ENCODE measurements at places on chromosomes 12 and 14.

DNA sequence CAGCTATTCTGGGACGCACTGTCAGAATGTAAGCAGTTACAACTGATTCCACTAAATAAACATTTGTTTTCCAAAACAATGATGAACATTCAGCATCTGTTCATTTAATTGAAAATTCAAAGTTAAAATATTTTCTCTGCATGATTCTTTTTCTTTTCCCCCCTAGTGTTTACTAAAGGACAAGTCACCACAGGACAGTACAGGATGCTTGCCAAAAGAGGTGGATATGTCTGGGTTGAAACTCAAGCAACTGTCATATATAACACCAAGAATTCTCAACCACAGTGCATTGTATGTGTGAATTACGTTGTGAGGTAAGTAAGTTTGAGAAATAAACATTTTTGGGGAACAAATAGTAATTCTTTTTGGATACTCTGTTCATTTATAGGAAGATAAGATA lies 28.2 kb upstream of the SNAPC1 start:
- no peak for DNase-seq

GRCh38 chr14:67446371-67447032 lies 34.5 kb upstream of the PLEK2 start:
- no peak for DNase-seq

DNA sequence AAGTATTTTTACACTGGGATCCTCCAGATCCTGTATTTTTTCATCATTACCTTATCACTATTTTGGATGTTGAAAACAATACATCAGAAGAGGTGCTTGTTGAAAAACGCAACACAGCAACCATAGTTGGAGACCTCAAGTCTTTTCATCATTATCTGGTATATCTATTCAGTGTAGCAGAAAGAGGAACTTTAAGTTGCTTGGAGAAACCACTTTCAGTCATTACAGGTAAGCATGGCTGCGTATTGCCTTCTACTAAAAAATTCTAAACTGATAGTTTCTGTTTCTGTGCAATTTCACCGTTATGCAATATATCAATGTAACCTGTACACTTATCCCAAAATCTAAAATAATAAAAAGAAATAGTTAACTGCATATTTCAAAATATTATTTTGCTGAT lies 32.2 kb upstream of the PTPRQ start:
- DNase-seq, result no peak

DNA sequence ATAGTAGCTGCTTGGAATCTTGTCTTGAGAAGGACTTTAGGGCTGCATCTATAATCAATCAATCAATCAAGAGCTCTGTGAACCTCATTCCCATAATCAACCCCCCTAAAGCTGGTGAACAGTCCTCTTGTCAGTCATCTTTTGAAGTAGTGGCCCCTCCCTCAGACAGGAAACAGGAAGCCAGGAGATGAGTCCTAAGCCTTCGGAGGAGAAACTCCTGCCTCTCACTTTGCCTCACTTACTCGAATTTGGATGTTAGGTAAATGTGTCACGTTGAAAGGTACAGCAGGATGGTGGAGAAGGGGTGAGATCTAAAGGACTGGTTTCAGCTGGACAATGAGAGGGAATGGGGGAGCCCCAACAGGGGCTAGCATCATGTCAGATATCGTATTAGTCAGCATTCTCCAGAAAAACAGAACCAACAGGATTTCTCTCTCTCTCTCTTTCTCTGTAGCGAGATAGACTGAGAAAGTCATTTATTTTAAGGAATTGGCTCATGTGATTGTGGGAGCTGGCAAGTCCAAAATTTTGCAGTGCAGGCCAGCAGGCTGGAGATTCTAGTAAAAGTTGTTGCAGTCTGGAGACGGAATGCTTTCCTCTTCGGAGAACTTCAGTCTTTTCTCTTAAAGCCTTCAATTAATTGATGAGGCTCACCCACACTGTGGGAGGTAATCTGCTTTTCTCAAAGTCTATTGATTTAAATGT lies 144.4 kb upstream of the PWP1 start:
- DNase-seq, result no peak

DNA sequence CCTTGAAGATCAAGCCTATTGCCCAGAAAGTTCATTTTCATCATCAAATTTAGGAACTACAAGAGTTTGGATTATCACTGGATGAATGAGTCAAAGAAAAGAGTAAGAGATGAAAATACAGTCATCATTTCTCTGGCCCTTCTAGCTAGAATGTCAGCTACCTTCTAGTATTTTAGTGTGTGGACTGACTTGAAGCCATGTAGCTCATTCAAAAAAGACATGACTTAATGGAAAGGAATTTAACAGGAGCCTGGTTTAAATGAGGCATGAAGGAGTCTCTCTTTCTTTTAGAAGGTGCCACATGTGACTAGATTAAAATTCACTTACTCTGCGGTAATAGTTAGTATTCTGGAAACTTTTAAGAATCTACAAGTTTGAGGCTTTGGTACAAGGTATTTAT lies 7.1 kb downstream of the PTHLH start:
- DNase-seq, result no peak
